ENCODE measurements at places on chromosomes 2 and 18. TPM values are rescaled to one million over a fixed set of nuclear protein-coding genes. Genes with fewer than 3 reads are reported as not detected.

DNA sequence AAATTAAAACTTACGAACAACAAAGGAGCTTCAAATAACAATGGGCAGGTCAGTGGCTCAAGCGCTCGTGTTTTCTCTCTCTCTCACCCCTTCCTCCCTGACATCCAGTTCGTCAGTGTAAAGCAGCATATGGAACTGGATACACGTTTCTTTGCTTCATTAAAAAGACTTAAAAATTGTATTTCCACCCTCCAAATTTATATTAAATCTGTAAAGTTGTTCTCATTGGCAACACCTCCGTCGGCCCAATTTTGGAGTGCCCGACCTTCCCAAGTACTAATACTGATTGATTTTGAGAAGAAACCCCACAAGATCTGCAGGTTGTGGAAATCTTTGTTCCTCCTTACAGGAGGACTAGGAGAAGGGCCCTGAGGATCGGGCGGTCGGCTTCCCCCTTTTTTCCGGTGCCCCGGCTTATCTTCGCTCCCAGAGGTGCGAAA is 2.2 kb downstream of the TBR1 start:
- no peak overlapping the region for H3K4me3 ChIP-seq
- peaks cover 97% of the 10 kb centered on the region for H3K27me3 ChIP-seq

MSTN gene
- 0.63 TPM for total RNA-seq

- no peak for DNase-seq
- H3K4me1 ChIP-seq: no peaks in the 10 kb centered on the region
- no peaks in the 10 kb centered on the region for H3K27me3 ChIP-seq
- H3K27ac ChIP-seq: no peak overlapping the region
- no peak overlapping the region for H3K4me3 ChIP-seq
Observed at GRCh38 chr18:79468119-79468789, 72.5 kb downstream of the NFATC1 start.

TDRD15 gene
- 0.63 TPM for total RNA-seq

EVA1A gene
- total RNA-seq: 1.6 TPM

DNA sequence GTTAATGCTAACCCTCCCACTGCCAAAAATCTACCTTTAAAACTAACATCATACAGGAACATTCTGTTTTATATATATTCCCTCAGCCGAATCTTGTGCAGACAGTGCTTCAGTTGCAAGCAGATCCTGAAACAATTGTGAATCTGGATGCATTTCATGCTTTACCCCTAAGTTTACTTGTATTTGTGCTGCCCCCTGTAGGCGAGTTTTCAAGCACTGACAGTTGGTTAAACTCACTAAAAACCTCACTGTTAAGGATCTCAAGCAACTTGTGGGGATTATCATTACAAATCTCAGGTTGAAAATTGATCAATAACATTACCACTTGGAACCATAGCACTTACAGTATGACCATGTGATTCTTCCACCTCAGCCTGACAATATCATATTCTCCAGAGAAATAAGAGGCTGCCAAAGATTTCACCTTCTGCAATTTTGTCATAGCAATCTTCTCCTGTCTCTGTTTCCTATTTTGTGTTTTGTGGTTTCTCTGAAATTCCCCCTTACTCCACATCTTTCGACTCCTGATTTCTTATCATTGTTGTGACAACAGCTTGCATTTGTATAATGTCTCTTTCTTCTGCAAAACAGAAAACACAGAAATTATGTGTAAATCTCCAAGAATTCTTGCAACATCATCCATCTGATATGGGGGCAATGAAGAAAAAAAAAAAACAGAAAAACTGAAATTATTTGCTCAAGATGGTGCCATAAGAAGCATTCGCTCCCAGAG is 354.6 kb upstream of the SETBP1 start:
- H3K4me1 ChIP-seq: no peaks in the 10 kb centered on the region
- H3K36me3 ChIP-seq: no peaks in the 10 kb centered on the region
- H3K27me3 ChIP-seq: no peaks in the 10 kb centered on the region

DNA sequence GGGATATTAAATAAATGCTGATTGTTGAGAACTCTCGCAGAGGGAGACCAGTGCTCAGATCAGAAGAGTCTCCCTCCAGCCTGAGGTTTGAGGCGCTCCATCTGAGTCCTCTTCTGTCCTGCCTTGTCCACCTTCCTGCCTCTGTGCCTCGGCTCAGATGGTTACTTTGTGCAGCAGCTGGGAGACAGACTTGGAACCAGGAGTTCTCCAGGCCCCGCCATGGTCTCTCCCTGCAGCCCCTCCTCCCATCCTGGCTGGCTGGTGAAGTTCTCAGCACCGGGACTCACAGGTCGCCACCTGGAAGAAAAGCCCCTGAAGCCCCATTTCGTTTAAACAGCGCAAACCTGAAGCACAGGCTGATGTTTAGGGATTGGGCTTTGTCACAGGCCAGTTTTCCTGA is 60.6 kb downstream of the DDX1 start:
- no peak for DNase-seq
- H3K27me3 ChIP-seq: no peaks in the 10 kb centered on the region
- no peak overlapping the region for H3K4me3 ChIP-seq

GRCh38 chr2:8546612-8547283 is 135.1 kb upstream of the ID2 start:
- no peaks in the 10 kb centered on the region for H3K36me3 ChIP-seq
- no peak overlapping the region for H3K27ac ChIP-seq
- DNase-seq: no peak
- H3K4me1 ChIP-seq: no peaks in the 10 kb centered on the region
- no peaks in the 10 kb centered on the region for H3K27me3 ChIP-seq

SULT1C4 gene
- total RNA-seq: 3.7 TPM

DNA sequence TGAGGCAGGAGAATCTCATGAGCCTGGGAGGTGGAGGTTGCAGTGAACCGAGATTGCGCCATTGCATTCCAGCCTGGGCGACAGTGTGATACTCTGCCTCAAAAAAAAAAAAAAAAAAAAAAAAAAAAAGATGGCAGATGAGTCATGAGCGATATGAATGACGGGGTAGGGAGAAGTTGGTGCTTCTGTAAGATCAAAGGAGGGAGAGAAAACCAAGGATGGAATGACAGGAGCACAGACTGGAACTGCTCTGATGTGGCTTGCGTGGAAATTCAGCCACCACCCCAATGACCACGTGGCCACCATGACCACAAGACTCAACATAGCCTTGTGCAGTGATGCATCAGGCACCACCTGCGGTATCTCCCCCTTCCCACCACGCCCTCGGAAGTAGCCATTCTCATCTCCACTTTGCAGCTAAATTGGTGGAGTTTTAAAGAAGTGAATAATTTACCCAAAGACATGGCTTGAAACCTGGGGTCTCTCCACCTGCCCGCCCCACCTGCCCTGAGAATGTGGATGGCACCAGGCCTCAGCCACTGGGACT is 96.0 kb downstream of the ACKR3 start:
- H3K4me1 ChIP-seq: peaks cover 38% of the 10 kb centered on the region
- no peak overlapping the region for H3K4me3 ChIP-seq
- H3K36me3 ChIP-seq: no peaks in the 10 kb centered on the region
- DNase-seq: no peak
- no peaks in the 10 kb centered on the region for H3K27me3 ChIP-seq
- no peak overlapping the region for H3K27ac ChIP-seq

FSHR gene
- total RNA-seq: not detected

DNA sequence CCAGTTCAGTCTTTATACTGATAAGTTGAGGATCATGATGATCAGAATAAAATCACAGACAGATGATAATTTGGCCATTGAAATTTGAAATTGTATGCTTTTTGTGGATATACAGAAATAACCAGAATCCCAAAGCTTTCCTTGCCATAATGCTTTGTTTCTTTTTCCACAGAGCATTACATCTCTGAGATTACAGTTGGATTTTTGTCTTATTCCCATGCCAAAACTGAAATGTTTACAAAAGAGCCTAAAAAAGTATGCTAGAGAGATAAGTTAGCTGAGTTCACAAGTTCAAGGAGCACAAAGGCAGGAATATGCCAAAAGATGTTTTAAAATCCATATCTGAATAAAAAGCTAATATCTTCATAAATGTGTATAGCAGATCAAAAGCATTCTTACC is 321.3 kb downstream of the PID1 start:
- no peak overlapping the region for H3K4me3 ChIP-seq
- no peaks in the 10 kb centered on the region for H3K36me3 ChIP-seq
- no peak overlapping the region for H3K27ac ChIP-seq
- no peaks in the 10 kb centered on the region for H3K27me3 ChIP-seq
- DNase-seq: no peak

ITGB6 gene
- total RNA-seq: not detected

IL36G gene
- not detected for total RNA-seq

DNA sequence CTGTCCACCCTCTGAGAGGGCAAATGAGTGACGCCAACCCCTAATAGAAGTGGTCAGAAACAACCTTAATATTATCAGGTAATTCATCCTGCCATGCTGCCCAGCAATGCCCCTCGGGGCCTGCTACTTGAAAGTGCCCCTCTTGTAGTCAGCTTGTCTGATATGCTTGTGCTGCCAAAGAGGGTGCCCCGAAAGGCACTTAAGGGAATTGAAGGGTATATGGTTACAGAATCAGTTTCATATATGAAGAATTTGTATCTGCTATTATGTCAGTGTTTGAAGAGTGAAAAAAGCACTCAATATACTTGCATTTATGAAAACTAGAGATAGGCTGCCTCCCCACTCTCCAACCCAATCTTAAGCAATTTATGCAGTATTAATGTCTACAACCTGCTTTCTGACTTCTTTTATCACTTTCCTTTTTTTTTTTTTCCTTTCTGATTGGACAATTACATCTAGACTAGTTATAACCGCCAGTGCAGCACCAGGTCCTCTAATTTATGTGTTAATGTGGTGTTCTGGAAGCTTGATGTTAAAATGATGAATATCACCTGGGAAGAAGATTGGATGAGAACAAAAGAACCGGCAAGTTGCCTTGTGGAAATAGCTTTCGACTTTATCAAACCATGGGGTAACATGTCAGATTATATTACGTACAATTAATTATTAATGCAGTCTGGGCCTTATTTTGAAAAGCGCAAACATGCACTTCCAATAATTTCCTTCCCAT is 646.9 kb upstream of the ACVR2A start:
- DNase-seq: no peak
- H3K36me3 ChIP-seq: no peaks in the 10 kb centered on the region
- no peak overlapping the region for H3K27ac ChIP-seq

GRCh38 chr18:56709463-56709862 is 58.3 kb downstream of the WDR7 start:
- no peaks in the 10 kb centered on the region for H3K4me1 ChIP-seq
- no peak for DNase-seq
- H3K27ac ChIP-seq: no peak overlapping the region
- no peak overlapping the region for H3K4me3 ChIP-seq
- H3K36me3 ChIP-seq: peaks cover 5% of the 10 kb centered on the region

GRCh38 chr2:12615509-12615908 is 101.2 kb upstream of the TRIB2 start:
- H3K27ac ChIP-seq: no peak overlapping the region
- H3K4me1 ChIP-seq: no peaks in the 10 kb centered on the region
- H3K4me3 ChIP-seq: no peak overlapping the region
- no peaks in the 10 kb centered on the region for H3K27me3 ChIP-seq

DNA sequence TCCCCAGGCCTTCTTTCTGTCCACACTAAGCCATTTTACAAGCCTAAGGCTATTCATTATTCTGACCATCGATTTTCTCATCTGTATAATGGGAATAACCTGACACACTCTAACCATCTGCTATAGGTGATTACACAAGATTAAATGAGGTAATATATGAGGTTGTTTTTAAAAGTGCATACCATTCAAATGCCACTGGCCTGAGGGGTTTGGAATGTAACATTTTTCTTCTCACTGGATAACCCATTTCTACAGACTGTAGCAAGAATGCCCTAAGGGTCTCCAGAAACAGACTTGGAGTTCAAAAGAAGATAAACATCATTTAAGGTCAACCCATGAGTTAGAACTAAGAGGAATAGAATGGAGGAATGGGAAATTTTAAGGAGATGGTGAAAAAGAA is 111.7 kb upstream of the SETBP1 start:
- H3K27me3 ChIP-seq: no peaks in the 10 kb centered on the region
- H3K27ac ChIP-seq: no peak overlapping the region
- no peak overlapping the region for H3K4me3 ChIP-seq
- H3K36me3 ChIP-seq: no peaks in the 10 kb centered on the region
- DNase-seq: no peak

ALPG gene
- total RNA-seq: not detected

NCKAP5 gene
- total RNA-seq: 6.1 TPM

RAB27B gene
- under 0.01 TPM for total RNA-seq

MBP gene
- total RNA-seq: 1,332 TPM

DNA sequence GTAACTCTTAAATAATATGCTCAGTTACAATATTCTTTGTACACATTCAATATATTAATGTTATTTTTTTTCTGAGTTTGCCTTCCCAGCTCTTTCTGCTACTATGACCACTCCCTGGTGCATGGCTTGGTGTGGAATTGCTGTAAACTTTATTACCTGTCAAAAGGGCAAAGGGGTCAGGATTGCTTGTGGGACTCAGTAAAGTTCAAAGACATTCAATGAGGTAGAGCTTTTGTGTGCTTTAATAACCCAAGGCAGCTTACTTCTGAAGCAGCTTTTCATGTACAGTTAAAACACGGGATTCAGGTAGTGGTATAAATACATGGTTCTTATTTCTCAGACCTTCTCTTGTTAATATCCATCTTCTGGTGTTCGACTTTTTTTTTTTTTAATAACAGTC is 132.8 kb downstream of the MEIS1 start:
- no peaks in the 10 kb centered on the region for H3K27me3 ChIP-seq
- H3K36me3 ChIP-seq: peaks cover 7% of the 10 kb centered on the region
- H3K4me3 ChIP-seq: no peak overlapping the region
- DNase-seq: no peak

DNA sequence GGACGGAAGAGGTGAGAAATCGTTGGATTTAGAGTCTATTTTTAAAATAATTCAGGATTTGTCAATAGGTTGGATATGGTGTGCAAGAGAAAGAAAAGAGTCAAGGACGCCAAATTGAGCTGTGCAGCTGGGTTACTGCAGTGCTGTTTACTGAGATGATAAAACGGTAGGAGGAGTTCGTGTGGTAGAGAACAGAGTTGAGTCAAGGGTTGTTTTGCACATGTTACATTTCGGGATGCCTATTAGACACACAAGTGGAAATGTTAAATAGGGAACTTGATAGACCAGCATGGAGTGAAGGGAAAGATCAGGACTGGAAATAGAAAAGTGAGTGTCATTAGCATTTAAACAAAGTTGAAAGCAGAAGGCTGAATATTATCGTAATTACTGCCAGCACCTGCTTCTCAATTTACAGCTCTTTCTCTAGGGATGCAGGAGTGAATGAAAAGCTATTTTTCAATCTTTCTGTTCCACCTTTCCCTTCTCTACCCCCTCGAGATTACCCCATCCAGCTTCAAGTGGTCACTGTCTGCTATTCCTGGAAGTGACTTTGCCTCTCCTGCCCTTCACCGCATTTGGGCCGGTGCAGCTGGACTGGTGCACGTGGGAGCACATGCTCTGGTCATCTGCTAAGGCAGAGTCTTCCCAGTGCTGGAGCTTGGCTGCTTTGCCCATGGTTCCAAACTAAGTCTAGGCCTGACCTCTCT is 30.3 kb downstream of the GPR75 start:
- no peak overlapping the region for H3K27ac ChIP-seq
- no peaks in the 10 kb centered on the region for H3K27me3 ChIP-seq
- no peak for DNase-seq
- H3K4me1 ChIP-seq: no peaks in the 10 kb centered on the region

APLF gene
- total RNA-seq: 11.6 TPM

IL1RL1 gene
- total RNA-seq: 6.1 TPM

FN1 gene
- 709 TPM for total RNA-seq

CERS6 gene
- total RNA-seq: 38.7 TPM

GRCh38 chr2:11128243-11128951 is 26.9 kb upstream of the SLC66A3 start:
- H3K4me3 ChIP-seq: no peak overlapping the region
- no peaks in the 10 kb centered on the region for H3K27me3 ChIP-seq
- H3K36me3 ChIP-seq: no peaks in the 10 kb centered on the region
- peak; percentile 50 for DNase-seq
- H3K4me1 ChIP-seq: peaks cover 14% of the 10 kb centered on the region

TTC27 gene
- 22.5 TPM for total RNA-seq

All from tibial nerve (tissue), 4 donors.